ENCODE measurements at places on chromosomes 13 and 19.

DNA sequence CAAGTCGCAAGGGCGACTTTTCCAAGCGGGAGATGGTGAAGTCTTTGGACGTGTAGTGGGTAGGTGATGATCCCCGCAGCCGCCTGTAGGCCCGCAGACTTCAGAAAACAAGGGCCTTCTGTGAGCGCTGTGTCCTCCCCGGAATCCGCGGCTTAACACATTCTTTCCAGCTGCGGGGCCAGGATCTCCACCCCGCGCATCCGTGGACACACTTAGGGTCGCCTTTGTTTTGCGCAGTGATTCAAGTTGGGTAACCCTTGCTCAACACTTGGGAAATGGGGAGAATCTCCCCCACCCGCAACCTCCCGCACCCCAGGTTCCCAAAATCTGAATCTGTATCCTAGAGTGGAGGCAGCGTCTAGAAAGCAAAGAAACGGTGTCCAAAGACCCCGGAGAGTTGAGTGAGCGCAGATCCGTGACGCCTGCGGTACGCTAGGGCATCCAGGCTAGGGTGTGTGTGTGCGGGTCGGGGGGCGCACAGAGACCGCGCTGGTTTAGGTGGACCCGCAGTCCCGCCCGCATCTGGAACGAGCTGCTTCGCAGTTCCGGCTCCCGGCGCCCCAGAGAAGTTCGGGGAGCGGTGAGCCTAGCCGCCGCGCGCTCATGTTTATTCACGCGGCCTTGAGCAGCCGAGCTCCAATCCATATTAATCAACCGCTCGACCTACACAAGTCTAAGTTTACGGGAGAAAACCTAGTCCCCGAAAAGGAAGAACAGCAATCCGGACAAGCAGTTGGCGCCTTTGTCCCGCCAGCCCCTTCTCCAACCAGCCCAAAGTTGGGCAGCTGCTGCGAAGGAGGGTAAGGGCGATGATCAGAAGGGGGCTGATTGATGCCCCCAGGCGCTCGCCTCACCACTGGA is 9.9 kb downstream of the SOX21 start:
- DNase-seq: no peak

DNA sequence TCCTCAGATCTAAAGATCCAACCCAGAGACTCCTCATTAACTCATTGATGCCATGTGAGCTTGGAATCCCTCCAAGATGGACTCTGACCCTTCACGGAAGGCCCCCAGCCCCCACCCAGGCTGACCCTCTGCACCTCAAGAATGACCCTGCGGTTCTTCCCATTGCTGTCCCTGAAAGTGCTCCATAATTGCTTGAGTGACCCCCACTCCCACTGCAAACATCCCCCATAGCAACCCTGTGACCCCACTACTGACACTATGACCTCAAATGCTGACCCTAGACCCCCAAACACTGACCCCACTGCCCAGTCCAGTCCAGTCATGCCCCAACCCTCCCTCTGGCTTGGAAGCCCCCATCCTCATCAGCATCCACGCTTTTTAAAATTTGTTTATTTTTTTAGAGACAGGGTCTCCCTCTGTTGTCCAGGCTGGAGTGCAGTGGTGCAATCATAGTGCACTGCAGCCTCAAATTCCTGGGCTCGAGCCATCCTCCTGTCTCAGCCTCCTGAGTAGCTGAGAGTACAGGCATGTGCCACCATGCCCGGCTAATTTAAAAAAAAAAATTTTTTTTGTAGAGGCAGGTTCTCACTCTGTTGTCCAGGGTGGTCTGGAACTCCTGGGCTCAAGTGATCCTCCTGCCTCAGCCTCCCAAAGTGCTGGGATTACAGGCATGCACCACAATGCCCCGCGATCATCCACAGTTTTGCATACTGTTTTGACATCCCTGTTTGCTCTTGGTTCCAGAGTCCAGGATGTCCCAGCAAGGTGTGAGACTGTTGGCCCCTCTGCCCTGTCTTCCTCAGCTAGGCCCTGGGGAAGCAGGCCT is 855 bp downstream of the LYL1 start:
- no peak for DNase-seq

DNA sequence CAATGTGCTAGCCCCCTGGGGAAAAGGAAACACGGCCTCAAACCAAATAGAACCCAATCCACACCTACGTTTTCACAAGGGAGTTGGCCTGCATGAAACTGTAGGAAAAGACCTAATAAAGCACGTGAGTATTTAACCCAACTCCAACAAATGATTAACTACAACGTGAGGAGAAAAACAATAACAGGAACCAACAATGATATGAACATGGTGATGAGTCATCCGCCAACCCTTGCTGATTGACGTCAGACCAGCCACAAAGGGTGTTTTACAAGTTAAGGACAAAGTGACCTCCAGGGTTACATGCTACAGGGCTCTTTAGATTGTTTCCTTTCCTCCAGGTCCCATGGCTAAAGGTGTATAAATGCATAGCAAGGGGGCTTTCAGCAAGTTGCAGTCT is 460.5 kb downstream of the COG6 start:
- no peak for DNase-seq

- no peak for DNase-seq
Measured at GRCh38 chr13:49635599-49636433, 7.5 kb downstream of the ARL11 start.

GRCh38 chr13:94177041-94177440 is 302.4 kb downstream of the DCT start:
- DNase-seq: no peak

DNA sequence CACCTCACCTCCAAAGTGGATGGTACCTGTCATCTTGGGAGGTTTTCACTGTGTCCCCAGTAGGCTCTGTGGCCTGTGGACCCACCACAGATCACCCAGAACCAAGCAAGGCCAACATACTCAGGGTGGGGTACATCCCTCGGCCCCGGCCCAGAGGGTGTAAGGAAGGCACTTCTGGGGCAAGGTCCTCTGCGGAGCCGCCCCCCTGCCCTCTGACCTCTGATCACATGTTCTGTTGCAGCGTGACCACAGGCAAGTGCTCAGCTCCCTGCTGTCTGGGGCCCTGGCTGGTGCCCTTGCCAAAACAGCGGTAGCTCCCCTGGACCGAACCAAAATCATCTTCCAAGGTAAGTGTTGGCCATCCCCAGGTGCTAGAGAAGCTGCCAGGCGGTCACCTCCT is 36.7 kb downstream of the TMEM161A start:
- no peak for DNase-seq

GRCh38 chr19:41407271-41407670 is 9.7 kb downstream of the BCKDHA start:
- DNase-seq: no peak

DNA sequence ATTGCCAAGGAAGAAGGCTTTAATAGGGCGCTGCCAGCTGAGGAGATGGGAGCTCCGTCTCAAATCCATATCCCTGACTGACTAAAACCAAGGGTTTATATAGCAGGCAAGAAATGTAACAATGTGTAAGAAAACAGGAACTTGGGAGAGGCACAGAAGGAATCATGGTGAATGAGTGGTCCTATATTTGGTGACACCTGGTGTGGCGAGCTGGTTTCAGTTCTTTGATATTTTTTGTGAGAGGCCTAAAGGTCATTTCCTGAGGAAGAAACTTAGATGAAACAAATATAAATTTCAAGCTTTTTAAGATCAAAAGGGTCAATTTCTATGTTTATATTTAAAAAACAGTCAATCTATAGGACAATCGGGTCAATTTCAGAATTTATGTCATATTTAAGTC is 826.3 kb downstream of the SLITRK6 start:
- DNase-seq: no peak

DNA sequence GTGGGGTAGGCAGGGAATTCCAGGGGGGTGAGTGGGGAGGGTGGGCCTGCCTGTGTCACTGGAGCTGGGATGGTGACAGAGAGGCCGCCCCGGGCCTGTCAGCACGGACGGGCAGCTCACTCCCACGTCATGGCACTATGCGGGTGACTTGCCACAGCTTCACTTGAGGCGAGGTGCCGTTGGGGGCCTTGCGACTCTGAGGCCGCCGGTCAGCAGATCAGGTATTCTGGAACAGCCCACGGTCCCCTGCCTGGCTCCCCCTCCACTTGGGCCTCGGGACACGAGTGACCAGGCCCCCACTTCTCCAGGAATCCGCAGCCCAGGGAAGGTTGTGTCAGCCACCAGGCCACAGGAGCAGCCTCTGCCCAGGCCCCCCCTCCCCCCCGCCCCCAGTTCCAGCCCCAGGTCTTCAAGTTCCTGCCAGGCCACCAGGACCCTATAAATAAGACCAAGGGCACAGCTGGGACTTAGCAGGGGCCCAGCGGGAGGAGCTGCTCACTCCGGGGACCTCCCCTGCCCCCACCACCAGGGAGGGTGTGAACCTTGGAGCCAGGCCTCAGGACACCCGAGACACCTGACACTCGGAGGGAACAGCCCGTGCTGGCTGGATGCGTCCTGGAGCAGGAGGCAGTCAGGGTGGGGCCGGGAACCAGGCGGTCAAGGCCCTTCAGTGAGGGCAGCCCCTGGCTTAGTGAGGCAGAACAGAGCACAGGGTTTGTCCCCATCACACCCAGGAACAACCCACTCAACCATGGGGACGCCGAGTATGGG is 2.7 kb upstream of the MIDN start:
- no peak for DNase-seq
